ENCODE measurements at places on chromosomes 3 and 15.

GRCh38 chr15:81184188-81184587 is 12.5 kb upstream of the IL16 start:
- DNase-seq, result no peak

DNA sequence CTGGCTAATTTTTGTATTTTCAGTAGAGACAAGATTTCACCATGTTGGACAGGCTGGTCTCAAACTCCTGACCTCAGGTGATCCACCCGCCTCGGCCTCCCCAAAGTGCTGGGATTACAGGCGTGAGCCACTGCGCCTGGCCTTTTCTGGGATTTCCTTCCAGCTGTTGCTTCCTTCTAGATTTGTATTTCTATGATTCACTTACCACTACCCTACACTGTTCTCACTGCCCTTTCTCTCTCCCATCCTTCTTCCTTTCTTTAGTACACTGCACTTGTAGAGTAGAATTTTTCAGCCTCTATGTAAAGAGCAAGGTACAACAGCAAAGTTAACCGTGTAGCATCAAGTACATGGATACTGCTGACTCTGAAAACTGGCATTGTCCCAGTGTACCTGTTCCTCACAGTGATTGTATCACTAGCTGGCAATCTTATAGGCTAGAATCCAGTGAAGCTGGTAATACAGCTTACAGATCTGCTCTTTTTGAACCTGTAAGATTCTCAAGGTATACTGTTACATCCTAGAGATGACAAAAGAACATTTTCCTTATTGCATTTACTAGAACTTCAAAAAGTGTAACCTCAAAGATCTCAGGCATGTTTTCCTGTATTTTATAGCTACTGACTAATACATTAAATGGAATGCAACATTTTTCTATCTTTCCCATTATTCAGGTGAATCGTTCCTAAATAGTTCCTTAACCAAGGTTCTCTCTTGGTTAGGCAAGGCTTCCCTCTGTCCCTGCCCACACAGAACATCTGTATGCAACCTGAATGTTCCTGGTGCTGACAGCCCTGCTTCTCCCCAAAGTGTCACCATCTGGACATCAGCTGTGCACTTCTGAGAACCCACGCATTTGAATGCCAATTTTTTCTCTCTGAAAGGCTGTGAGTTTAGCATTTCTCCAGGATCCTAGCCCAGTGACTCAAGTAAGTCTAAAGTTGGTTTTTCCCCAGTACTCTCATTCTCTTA is 74.1 kb upstream of the RAP2B start:
- DNase-seq, result no peak

GRCh38 chr3:179149951-179150350 is 1.8 kb downstream of the PIK3CA start:
- DNase-seq, result no peak

GRCh38 chr15:65939901-65940617 is 70.8 kb downstream of the RAB11A start:
- DNase-seq, result no peak

- DNase-seq, result no peak
Observed at GRCh38 chr3:156811089-156811862, 14.9 kb upstream of the LEKR1 start.

DNA sequence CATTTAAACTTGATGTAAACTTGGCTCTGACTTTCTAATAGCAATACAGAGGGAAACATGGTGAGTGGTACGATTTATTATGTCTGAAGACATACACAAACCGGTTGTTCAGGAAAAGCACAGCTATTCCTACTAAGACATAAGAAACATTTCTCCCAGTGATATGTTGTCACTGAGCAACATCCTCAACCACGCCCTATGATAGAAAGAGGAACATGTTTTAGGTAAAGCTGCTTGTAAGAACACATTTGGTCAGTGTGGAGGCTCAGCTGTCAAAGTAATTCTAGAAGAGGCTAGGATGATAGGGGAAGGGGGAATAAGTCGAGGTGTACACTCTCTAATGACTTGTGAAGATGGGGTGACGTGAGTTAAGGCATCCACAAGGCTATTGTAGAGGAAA is 42.7 kb upstream of the B3GNT5 start:
- DNase-seq, result no peak

DNA sequence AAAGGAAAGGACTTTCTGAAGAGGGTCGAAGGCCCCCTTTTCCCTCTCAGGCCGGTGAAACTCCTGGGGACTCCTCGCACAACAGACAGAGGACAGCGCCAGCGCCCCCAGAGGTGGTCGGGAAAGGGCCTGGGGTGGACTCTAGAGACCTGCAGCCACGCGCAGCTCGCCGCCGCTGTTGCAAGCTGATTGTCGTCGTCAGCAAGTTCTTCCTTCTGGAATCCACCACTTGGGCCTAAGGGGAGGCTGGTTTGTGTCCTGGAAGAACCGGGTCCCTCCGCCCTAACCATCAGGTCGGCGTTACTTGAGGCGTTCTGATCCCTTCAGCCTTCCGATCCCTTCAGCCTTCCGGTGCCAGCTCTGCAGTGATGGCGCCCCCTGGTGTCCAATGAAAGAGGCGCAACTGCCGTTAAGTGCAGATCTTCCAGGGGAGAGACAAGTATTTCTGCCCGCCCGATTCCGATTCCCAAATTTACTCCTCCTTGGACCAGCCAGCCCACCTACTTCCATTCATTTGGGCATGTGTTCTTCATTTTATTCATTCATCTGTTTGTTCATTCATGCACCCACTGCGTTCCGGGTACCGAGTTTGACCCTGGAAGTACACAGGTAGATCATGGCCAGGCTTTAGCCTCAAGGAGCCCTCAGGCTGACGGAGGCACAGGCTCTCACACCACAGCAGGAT is 77.2 kb upstream of the SLC6A11 start:
- peak; percentile 60 for DNase-seq

DNA sequence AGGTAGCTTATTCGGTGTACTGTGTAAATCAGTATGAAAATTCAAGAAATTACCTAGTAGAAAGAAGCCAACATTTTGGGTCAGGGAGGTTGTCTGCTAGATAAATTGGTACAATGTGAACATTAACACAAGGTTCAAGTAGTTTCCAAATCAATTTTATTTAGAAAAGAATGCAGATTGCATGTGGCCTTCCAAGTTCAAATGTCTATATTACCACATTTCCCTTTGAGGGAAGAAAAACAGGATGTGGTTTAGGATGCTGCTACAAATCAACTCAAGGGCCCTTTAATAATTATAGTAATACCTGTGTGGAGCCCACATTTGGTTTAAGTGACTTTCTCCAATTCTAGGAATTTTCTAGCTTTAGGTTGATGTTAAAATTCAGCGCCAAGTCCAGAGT is 57.5 kb downstream of the CADPS start:
- no peak for DNase-seq

GRCh38 chr3:87468235-87468634 is 191.9 kb upstream of the POU1F1 start:
- no peak for DNase-seq

DNA sequence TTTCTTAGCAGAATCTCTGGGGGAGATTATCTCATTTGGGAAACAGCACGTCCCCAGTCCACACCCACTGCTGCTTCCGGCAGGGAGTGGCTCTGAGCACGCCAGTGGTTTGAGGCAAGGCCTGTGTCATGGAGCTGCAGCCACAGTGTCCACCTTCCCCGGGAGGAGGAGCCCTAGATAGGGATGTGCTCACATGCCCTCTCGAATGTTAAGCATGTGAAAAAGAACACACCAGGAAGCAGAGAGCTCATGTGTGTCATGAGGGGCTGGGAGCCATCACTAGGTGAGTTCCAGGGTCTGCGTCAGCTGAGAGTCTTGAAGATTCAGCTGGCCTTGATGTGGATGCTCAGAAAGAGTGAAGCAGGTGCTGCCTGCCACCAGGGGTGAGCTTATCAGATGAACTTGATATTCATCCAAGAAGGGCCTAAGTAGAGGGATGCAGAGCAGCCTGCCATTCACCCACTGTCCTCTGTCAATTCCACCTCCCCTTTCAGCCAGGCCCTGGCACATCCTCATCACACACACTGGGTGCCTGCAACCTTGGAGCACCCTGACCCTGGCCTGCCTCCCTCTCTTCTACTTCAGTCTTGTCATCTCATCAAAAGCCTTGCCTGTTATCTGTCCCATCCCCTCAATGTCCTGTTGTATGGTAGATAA is 16.3 kb downstream of the ITGA11 start:
- DNase-seq, result no peak

- no peak for DNase-seq
Observed at GRCh38 chr3:192727032-192727847, at the start of gene FGF12. TSS of gene FGF12 (minus strand) at chr3:192727541.

DNA sequence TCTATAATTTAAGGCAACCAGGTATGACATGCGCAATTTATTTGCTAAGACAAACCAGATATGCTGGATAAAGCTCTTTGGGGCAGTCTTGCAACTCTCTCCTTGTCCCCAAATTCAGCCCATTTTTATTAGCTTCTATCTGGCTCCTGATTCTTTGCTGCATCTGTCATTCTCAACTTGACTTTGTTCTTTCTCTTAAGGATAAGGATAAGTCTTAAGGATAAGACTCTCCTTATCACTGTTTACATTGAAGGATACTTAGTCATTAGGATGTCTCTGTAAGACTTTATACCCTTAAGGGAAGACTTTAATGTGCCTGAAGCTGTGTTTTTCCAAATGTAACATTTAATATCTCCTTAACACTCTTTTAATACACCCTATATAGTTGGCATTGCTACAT is 49.2 kb downstream of the ALCAM start:
- no peak for DNase-seq

GRCh38 chr3:64576211-64576775 is 111.5 kb downstream of the ADAMTS9 start:
- no peak for DNase-seq

DNA sequence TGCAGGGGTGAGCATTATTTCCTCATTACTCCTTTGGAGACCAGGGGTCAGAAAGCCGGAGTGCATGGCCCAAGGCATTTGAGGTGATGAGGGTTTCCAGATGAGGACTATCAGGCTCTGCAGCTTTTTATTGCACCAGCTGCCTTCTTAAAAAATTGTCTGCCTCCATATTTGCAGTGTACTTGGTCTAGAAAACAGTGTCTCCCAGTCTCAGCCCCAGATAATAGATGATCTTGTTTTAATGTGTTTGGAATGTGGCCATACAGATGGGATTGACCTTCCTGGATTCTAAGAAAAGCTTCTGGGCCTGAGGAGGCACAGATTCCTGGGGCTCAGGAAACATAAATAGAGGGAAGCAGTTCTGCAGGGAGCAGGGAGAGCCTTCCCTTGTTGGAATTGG is 123.3 kb downstream of the GABRG3 start:
- no peak for DNase-seq

DNA sequence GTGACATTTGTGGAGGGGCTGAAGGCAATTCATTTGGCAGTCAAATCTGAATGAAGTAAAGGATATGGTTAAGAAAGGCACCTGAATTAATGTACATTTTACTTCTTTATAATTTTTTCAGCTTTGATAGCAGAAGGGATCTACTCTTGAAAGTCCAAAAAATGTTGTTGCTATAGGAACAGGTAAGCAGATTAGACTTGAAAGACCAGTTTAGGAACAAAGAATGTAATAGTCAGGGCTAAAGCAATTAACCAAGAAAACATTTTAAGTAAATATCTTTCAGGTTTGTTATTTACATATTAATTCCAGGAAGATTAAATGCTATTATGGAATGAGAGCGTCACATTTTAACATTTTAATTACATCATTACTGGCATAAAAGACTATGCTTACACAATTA is 1.1 kb downstream of the ATP13A4 start:
- no peak for DNase-seq

GRCh38 chr15:93523481-93523880 is 434.5 kb upstream of the RGMA start:
- DNase-seq, result no peak

DNA sequence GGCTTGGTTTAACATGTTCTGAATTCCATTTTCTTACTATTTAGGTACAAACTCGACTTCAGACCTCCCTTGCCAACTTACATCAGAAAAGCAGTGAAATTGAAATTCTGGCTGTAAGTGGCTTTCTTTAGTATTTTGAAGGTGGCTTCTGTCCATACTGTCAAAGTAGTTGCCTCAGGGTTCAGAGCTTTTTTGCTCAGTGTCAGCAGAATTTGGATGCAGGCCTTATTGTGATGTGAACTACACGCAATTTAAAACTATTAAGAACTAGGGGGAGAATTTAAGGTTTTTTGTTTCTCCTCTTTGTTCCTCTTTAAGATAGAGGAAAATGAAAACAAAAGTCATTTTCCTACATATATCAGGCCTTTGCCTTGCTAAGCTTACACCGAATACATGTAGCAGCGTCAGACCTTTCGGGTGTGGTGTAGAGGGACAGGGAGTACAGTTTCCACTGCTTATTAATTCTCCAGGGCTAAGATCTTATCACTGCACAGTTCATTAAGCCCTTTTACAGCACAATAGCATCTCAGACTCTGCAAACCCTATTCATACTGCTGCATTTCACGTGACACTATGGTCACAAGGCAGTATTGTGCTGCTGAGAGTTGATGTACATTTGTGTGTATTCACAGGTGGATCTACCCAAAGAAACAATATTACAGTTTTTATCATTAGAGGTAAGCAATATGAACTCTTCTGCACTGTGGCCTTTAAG is 6.7 kb downstream of the SRP14 start:
- no peak for DNase-seq

GRCh38 chr15:26358708-26359107 is 414.2 kb downstream of the GABRB3 start:
- DNase-seq, result no peak

GRCh38 chr3:153215966-153216365 is 53.9 kb downstream of the RAP2B start:
- no peak for DNase-seq

DNA sequence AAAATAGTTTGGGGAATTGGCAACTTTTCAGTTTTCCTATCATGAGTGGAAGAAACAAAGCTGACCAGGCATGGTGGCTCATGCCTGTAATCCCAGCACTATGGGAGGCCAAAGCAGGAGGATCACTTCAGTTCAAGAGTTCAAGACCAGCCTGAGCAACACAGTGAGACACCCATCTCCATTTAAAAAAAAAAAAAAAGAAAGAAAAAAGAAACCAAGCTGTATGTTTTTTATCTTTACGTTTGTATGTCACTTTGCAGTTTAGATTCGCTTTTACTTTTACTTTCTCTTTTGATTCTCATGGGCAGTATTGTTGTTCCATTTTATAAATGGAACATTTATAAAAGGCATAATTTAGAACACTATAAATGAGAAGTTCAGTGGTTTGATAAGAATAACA is 31.2 kb upstream of the TNIK start:
- no peak for DNase-seq

DNA sequence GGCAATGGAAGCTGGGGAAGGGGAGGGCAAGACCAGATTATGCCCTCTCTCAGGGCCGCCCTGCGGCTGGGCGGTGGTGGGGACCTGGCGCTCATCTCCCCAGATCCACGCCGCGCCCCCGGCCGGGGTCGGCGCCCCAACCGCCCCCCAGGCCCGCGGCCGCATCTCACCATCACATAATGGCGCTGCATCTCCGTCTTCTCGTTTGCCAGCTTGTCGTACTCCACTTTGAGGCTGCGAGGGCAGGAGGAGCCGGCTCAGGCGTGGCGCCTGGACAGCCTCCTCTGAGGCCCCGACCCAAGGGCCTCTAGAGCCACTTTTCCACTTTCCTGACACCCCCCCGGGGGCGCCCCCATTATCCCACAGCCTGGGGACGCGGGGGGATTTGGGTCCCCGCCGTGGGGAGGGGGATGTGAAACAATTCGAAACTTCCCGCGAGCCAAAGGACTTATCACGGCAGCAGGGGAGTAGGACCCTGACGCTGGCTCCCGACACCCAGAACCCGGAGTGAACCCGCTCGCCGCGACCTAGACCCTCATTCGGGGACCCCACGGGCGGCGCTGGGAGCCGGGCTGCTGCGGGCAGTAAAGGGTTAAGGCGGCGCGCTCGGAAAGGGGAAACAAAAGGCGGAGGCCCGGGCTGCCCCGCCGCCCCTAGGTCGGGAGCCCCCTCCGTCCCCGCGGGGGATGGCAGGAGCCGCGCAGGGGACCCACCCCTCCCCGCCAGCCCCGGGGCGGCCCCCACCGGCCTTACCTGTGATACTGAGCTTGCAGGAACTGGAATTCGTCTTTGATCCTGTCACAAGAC is 2.1 kb downstream of the TLE3 start:
- no peak for DNase-seq

Data from activated T-helper 1 cell treated with anti-CD3 and anti-CD28 coated beads, Interleukin-2, amount 50 U/mL, for 16 hours (primary cell).